Naive thymus-derived CD8-positive, alpha-beta T cell (primary cell): ENCODE measurements at places on chromosomes 12 and 14.

DNA sequence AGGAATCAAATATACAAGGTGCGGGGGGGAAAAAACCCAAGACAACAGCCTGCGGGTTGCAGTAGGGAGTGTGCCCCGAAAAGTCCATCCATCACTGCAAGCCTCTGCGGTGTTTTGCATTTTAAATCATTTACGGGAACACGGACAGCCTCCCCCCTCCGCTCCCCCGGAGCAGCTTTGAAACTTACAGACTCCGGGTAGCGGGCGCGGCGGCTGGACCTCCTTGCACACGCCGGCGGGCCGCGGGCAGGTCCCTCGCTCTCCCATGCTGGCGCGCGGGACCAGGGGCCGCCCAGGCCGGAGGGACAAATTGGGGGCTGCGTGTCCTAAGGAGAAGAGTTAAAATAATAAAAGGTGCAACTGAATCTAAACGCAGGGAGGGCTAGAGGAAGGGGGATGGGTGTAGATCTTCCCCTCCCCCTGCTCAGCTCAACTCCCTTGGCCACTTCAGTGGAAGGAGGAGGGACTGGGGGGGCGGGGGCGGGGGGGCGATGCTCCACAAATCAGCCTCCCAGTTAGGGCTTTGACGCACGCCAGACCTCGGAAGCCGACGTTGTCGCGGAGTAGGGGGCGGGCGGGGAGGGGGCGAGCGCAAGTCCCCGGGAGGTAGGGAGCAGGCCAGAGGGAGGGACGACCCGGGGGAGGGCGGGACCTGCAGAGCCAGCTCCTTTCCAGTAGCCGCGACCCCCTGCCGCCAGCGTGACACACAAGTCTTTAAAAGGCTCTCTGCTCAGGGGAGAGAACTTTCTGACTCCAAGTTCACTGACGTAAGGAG lies at the start of gene KCNJ8:
Gene KCNJ8, minus strand, starts transcription at position 349 of the 775 bp plus-strand sequence. CDS start 1,090 bp downstream, outside the sequence.
- no peak for DNase-seq

DNA sequence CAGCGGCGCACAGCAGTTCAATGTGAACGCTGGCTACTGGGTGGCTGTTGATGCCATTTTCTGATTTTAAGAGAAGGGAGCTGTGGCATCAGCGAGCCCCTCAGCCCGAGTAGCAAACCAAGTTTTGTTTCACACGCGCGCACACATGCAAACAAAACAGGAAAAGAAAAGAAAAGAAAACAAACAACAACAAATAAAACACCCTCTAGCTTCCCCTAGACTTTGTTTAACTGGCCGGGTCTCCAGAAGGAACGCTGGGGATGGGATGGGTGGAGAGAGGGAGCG lies 540 bp downstream of the PAX9 start:
- DNase-seq = no peak

GRCh38 chr12:2384029-2384386 lies 331.2 kb downstream of the CACNA1C start:
- no peak for DNase-seq

DNA sequence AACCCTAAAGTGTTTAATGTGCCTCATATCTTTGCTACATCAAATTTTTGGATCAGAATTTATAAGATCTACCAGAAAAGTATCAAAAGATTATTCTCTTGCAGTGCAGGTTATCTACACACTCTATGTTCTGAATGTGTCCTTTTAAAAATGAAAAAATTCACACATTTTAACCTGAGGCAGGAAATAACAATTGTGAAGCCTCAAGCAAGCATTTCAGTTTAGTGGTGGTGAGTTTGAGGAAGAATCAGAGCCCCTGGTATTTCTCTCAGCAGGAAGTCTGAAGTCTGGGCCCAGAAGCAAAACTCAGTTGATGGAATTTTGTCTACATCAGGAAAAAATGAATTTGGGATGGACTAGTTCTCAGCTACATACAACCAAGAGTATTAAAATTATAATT lies 137.0 kb upstream of the PZP start:
- DNase-seq = no peak

DNA sequence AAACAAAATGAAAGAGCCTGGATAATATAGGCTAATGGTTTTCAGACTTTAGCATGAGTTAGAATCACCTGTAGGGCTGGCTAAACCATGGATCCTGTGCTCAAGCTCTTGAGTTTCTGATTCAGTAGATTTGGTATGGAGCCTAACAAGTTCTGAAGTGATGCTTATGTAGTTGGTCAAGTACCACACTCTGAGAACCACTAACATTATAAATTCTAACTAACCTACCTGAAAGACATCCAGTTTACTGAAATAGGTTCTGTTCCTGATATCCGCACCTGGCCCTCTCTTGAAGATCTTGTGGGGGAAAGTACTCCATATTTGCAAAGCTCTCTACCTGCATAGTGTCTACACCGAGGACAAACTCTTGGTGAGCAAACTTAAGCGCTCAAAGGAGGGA lies 59.4 kb upstream of the VSX2 start:
- no peak for DNase-seq

DNA sequence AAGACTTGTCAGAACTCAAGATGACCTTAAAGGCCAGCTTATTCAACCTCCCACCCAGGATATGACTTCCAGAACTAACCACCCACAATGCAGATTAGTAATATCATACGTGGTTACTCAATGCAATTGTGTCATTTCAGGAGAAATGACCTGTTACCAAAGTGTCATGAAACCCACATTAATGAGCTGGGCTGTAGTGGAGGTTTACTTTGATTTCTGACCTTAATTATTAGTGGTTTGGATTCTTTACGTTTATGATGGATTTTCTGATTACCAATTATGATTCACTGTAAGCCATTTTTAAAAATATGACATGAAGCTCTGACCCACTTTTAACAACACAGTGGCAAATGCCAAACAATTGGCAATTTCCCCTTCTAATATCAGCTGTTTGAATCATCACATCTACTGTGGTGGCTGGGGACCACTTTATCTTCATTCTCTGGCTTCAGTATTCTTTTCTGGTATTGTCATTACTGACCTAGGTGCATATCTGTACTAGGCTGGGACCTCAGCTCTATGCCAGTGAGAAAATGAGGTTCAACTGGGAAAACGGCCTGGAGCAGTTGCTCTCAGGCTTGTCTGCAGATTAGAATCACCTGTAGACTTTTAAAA lies 223.3 kb downstream of the RGS6 start:
- DNase-seq = no peak

- no peak for DNase-seq
These were observed 29.0 kb upstream of the WDR89 start for GRCh38 chr14:63670692-63671091.
